ENCODE measurements at places on chromosomes 1 and 21. TPM values are rescaled to one million over a fixed set of nuclear protein-coding genes. Genes with fewer than 3 reads are reported as not detected.

SNRNP40 gene
- 24.2 TPM for total RNA-seq

CYP4A11 gene
- total RNA-seq, result not detected

IL24 gene
- total RNA-seq, result not detected

C1orf21 gene
- 61.3 TPM for total RNA-seq

ITGB2 gene
- total RNA-seq, result 70.7 TPM

KCNK1 gene
- total RNA-seq, result 69.6 TPM

CIART gene
- total RNA-seq, result 14.1 TPM

OR6K3 gene
- total RNA-seq, result not detected

GRCh38 chr1:155455588-155456195 lies 106.9 kb downstream of the ASH1L start:
- no peak for DNase-seq

- DNase-seq, result no peak
These were observed 23.9 kb upstream of the CCDC190 start for GRCh38 chr1:162884831-162885230.

GRCh38 chr21:31623664-31624063 lies 35.8 kb upstream of the SOD1 start:
- DNase-seq, result no peak

DNA sequence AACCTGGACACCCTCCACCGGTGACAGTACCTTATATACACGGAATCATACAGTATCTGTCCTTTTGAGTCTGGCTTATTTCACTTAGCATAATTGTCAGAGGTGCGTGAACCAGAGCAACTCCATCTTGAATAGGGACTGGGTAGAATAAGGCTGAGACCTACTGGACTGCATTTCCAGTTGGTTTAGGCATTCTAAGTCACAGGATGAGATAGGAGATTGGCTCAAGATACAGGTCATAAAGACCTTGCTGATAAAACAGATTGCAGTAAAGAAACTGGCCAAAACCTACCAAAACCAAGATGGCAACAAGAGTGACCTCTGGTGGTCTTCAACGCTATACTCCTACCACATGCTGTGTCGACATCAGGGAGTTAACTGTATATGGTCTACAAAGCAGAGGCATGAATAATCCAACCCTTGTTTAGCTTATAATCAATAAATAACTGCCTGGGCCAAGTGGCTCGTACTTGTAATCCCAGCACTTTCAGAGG lies 1.4 kb upstream of the FDPS start:
- DNase-seq, result no peak

DNA sequence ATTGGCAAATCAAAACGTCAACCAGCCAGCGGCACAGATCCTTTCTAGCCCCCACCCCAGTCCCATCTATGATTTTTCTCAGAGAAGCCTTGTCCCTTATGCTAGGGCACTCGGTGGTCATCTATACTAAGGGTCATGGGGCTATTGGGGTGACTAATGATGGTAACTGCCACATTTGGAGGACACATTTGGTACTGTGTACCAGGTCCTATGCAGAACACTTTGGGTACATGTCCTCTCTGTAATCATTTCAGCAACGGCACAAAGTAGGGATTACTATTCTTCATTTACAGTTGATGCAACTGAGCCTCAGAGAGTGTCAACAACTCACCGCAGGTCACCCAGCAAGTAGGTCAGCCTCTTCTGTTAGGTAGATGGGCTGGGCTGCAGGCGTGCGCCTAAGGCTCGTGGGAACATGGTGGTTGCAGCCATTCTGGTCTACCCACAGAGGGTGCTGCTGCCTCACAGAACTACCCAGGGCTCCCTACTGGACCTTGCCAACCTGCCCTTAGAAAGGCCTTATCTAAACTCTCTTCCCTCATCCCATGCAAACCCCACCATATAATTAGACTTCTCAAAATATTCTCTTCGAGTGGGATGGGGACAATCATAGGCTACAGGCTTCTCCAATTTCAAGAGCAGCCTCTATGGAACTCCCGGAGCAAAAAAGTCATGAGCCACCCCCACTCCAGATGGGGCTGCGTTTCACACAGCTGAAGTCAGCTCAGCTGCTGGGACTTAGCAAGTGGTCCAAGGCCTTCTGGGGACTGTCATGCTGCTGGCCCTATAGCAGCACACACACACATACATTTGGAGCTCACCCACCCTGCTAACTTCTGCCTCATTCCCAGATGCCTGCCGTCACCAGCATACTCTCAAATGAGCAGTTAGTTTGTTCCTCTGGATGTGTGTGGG lies 5.8 kb upstream of the SDHB start:
- DNase-seq, result peak; percentile 44

- no peak for DNase-seq
These were observed 149.1 kb downstream of the ZNF281 start for GRCh38 chr1:200260597-200261335.

Measured in left cardiac atrium (tissue), 4 donors.